Hindlimb muscle (tissue), 1 donor: ENCODE measurements at places on chromosomes 7 and 10. TPM values are rescaled to one million over a fixed set of nuclear protein-coding genes. Genes with fewer than 3 reads are reported as not detected.

- DNase-seq = no peak
Observed at GRCh38 chr10:78462726-78463228, 429.1 kb downstream of the RPS24 start.

Gene TRIM74
- polyA plus RNA-seq = not detected

DNA sequence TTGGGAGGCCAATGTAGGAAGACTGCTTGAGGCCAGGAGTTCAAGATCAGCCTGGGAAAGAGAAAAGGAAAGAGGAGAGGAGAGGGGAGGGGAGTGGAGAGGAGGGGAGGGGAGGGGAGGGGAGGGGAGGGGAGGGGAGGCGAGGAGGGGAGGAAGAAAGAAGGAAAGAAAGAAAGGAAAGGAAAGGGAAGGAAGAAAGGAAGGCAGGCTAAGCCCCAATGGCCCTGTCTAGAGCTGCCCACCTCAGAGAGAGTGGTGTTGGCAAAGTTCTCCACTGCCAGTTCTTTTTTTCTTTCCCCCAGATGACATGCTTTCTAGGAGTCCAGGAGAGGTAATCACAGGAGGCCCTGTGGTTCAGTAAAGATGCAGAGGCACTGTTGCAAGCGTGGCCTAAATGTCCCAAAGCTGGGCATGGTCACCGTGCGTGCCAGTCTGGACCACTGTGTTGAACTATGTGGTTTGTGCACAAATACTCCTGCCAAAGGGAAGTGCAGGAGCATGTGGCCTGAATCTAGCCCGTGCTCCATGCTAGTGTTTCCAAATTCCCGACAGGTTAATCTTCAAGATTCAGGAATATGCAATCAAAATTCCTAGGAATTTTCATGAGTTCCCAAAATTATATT is 39.7 kb downstream of the ODAD2 start:
- no peak for DNase-seq

- no peak for DNase-seq
Observed at GRCh38 chr7:139232904-139233303, 1.9 kb downstream of the UBN2 start.

DNA sequence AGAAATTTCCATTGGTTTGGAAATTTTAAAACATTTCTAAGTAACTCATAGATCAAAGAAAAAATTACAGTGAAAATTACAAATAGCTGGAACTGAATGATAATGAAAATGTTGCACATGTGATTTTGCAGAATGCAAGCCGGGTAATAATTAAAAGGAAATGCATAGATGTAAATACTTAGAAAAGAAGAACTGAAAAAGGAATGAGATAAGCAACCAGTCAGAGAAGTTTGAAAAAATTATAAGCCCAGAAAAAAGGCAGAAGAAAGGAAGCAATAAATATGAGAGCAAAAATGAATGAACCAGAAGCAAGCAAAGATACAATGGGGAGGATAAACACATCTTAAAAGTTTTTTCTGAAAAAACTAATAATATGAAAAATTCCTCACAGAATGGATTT is 3.2 kb upstream of the TMEM273 start:
- no peak for DNase-seq

Gene HOGA1
- 0.49 TPM for polyA plus RNA-seq

- no peak for DNase-seq
Observed at GRCh38 chr10:88254091-88254490, 329.0 kb downstream of the RNLS start.

DNA sequence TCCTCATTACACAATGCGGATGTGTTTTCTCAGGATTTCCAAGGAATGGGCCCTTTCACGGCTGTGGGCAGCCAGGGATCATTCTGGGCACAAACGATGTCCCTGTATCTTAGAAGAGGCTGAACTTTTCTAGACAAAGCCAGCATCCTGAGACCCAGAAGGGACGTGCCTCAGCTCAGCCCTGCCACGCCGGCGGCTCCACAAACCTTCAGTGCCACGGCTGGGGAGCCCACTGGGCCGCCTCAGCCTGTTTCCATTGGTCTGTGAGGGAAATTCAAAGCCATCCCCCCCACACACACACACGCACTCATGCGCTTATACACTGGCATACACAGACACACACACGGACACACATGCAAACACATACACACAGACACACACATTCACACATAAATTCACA is 344.9 kb upstream of the MKI67 start:
- no peak for DNase-seq
